PC-3 (cell line): ENCODE measurements at places on chromosomes 1 and 21. TPM values are rescaled to one million over a fixed set of nuclear protein-coding genes. Genes with fewer than 3 reads are reported as not detected.

DNA sequence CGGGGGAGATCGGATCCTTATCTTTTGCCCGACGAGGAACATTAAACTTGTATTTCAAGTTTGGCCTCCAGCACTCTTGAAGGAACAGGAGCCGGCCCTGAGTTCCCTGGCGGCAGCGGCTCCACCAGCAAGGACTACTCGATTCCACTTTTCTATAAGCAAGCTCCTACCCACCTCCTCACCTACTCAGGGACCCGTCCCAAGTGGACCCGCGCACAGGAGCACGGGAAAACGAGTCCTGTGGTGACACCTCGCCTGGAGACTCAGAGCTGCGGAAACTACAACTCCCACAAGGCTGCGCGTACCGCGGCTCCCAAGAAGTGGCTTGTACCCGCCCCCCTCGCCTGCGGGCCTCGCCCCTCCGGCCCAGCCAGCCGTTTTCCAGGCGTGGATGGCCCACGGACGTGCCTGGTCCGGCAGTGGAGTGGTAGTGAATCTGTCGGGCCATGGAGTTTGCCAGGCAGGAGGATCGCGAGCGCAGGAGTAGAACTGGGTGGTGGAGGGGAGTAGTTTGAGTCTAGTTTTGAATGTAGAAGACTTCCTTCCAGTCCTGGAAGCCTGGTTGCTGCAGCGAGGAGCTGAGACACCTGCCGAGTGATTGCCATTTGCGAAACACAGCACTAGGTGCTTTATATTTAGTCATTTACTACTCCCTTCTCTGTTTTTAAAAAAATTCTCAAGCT lies at the start of gene ACP6:
TSS of gene ACP6 (minus strand) at position 206 of the 683 bp plus-strand sequence. CDS start 476 bp downstream, outside the sequence.
- peak; percentile 98 for DNase-seq
- H3K4me1 ChIP-seq = peaks cover 54% of the 10 kb centered on the region
- peak within 1 kb of the TSS; percentile 73 for H3K4me3 ChIP-seq
- H3K27me3 ChIP-seq = no peaks in the 10 kb centered on the region
- H3K36me3 ChIP-seq = peaks cover 5% of the 10 kb centered on the region; the same call in 1 of the 2 replicates

- no peaks in the 10 kb centered on the region for H3K4me1 ChIP-seq
- no peak overlapping the region for H3K27ac ChIP-seq
- H3K36me3 ChIP-seq = no peaks in the 10 kb centered on the region
- no peak overlapping the region for H3K4me3 ChIP-seq
These were observed 269.2 kb upstream of the NRIP1 start for GRCh38 chr21:15333951-15334350.

- peaks cover 22% of the 10 kb centered on the region for H3K4me1 ChIP-seq
- H3K27ac ChIP-seq = peak overlapping the region; percentile 84
- H3K4me3 ChIP-seq = peak overlapping the region; percentile 37; the same call in 1 of the 2 replicates
- no peaks in the 10 kb centered on the region for H3K36me3 ChIP-seq
- peak; percentile 89 for DNase-seq
These were observed 7.1 kb downstream of the FNDC7 start for GRCh38 chr1:108719656-108720435.

GRCh38 chr1:228423404-228424053 lies 6.9 kb upstream of the TRIM17 start:
- no peaks in the 10 kb centered on the region for H3K36me3 ChIP-seq
- H3K27ac ChIP-seq = no peak overlapping the region
- no peaks in the 10 kb centered on the region for H3K4me1 ChIP-seq
- H3K27me3 ChIP-seq = no peaks in the 10 kb centered on the region
- no peak overlapping the region for H3K4me3 ChIP-seq

- peaks cover 10% of the 10 kb centered on the region for H3K4me1 ChIP-seq
- no peak overlapping the region for H3K4me3 ChIP-seq
- H3K27ac ChIP-seq = no peak overlapping the region
These were observed 30.4 kb downstream of the MORC3 start for GRCh38 chr21:36350282-36350910.

GRCh38 chr1:11764115-11764514 lies 2.1 kb downstream of the C1orf167 start:
- no peaks in the 10 kb centered on the region for H3K27me3 ChIP-seq
- no peaks in the 10 kb centered on the region for H3K36me3 ChIP-seq
- no peaks in the 10 kb centered on the region for H3K4me1 ChIP-seq
- DNase-seq = no peak

- no peak overlapping the region for H3K27ac ChIP-seq
- H3K27me3 ChIP-seq = no peaks in the 10 kb centered on the region
- H3K4me3 ChIP-seq = peak overlapping the region; percentile 69; the same call in 1 of the 2 replicates
- no peaks in the 10 kb centered on the region for H3K36me3 ChIP-seq
These were observed 28.2 kb downstream of the ATP8B2 start for GRCh38 chr1:154353460-154353904.

GRCh38 chr1:33312413-33312749 lies 8.5 kb downstream of the A3GALT2 start:
- no peaks in the 10 kb centered on the region for H3K4me1 ChIP-seq
- H3K36me3 ChIP-seq = no peaks in the 10 kb centered on the region
- H3K27me3 ChIP-seq = no peaks in the 10 kb centered on the region
- no peak for DNase-seq

DNA sequence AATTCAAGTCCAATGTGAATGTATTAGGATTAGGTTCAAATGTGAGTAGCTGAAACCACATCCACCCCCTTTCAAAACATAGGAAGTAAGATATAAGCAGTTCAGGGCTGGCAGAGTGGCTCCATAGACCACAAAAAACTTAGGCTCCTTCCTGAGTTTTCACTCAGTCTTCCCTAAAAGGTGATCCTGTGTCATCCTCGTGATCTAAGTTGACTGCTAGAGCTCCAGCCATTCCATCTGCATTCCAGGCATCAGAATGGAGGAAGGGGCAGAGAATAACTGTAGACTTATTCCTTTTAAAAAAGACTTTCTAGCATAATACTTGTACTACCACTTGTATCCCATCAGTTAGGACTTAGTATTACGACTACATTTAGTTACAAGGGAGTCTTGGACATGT lies 204.1 kb downstream of the PBX1 start:
- peaks cover 31% of the 10 kb centered on the region for H3K4me1 ChIP-seq
- no peaks in the 10 kb centered on the region for H3K27me3 ChIP-seq
- no peak overlapping the region for H3K27ac ChIP-seq
- no peak for DNase-seq

DNA sequence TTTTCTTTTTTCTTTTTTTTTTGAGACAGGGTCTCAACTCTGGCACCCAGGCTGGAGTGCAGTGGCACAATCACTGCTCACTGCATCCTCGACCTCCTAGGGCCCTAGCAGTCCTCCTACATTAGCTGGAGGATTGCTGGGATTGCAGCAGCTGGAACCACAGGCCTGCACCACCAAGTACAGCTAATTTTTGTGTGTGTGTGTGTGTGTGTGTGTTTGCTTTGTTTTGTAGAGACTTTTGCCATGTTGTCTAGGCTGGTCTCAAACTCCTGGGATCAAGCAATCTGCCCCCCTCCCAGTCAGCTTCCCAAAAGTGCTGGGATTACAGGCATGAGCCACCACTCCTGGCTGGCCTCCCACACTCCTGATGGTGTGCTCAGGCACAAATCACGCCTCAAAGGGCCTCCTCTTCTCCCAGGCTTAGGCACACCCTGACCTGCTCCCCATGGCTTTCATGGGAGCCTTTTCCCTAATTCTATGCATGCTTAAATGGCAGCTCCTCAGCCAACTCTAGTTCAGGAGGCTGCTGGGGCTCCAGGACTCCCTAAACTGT lies 9.4 kb downstream of the FAM229A start:
- no peak overlapping the region for H3K4me3 ChIP-seq
- no peaks in the 10 kb centered on the region for H3K27me3 ChIP-seq
- no peak for DNase-seq
- no peaks in the 10 kb centered on the region for H3K36me3 ChIP-seq
- H3K27ac ChIP-seq = no peak overlapping the region
- H3K4me1 ChIP-seq = peaks cover 13% of the 10 kb centered on the region

- no peak for DNase-seq
- no peaks in the 10 kb centered on the region for H3K36me3 ChIP-seq
- no peaks in the 10 kb centered on the region for H3K4me1 ChIP-seq
- no peak overlapping the region for H3K4me3 ChIP-seq
- H3K27ac ChIP-seq = no peak overlapping the region
- H3K27me3 ChIP-seq = peaks cover 76% of the 10 kb centered on the region
These were observed 149.9 kb downstream of the KIF26B start for GRCh38 chr1:245304698-245305097.

GRCh38 chr1:237386362-237387143 lies 344.6 kb downstream of the RYR2 start:
- DNase-seq = peak; percentile 25
- H3K4me1 ChIP-seq = no peaks in the 10 kb centered on the region
- no peak overlapping the region for H3K27ac ChIP-seq
- H3K27me3 ChIP-seq = peaks cover 17% of the 10 kb centered on the region

DNA sequence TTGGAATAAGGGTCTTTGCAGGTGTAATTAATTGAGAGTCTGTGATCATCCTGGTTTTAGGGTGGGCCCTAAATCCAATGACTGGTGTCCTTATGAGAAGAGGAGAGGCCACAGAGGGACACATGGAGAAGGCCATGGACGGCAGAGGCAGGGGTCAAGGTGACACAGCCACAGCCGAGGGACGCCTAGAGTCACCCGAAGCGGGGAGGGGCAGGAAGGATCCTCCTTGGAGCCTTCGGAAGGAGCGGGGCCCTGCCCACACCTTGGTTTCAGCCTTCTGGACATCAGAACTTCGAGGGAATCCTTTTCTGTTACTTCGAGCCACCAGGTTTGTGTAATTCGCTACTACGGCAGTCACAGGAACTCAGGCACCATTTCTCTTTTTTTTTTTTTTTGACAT lies 31.1 kb downstream of the RRP1 start:
- H3K36me3 ChIP-seq = no peaks in the 10 kb centered on the region
- no peaks in the 10 kb centered on the region for H3K27me3 ChIP-seq
- H3K27ac ChIP-seq = no peak overlapping the region
- no peak overlapping the region for H3K4me3 ChIP-seq
- DNase-seq = no peak
- peaks cover 5% of the 10 kb centered on the region; the same call in 1 of the 2 replicates for H3K4me1 ChIP-seq

- no peaks in the 10 kb centered on the region for H3K36me3 ChIP-seq
- H3K4me3 ChIP-seq = no peak overlapping the region
- peak overlapping the region; percentile 77 for H3K27ac ChIP-seq
- peaks cover 31% of the 10 kb centered on the region for H3K4me1 ChIP-seq
These were observed 369.5 kb upstream of the LYPLAL1 start for GRCh38 chr1:218804014-218804785.

DNA sequence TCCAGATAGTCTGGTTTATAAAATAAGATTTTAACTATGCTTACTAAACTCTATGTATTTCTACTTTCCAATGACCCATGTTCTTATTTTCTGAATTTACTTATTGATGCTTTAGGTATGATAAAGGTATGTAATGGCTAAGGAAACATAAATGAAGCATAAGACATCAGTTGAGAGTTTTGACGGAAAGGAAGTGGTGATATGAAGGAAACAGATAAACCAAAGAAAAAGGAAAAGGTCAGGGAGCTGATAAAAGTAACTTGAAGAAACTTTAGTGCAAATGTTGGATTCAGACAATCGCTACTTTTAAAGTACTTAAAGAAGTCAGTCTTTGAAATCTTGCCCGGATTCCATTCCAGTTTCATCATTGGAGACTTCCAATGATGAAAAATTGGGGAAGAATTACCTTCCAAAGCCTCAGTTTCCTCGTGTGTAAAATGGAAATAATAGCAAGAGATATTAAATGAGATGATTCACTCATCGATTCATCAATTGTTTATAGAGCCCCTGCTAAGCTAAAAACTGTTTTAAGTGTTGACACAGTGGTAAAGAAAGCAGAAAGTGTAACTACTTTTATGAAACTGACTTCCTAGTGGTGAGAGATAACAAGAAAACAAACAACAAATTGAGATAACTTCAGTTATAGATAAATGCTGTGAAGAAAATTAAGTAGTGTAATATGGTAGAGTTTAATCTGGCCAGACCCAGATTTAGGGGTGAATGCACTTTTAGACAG lies 10.6 kb downstream of the PTPRC start:
- no peak overlapping the region for H3K27ac ChIP-seq
- H3K4me3 ChIP-seq = no peak overlapping the region
- H3K27me3 ChIP-seq = no peaks in the 10 kb centered on the region
- no peak for DNase-seq

DNA sequence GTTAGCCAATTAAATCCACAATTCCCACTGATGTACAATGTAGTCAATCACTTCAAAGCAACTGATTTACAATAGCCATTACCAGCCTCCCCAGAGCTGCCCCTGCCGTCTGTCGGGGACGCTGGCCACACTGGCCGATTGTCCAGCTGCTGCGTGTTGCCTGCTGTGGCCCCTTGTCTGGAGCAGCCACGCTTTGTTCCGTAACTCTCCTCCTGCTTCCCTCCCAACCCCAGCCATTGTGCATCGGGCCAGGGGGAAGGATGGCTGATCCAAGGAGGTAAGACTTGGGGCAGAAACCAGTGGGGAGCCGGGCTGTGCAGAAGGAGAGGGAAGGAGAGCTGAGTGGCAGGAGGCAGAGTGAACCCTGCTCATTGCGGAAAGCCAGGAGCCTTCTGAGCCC lies 83.6 kb upstream of the LYST start:
- no peak for DNase-seq
- no peaks in the 10 kb centered on the region for H3K27me3 ChIP-seq
- H3K36me3 ChIP-seq = no peaks in the 10 kb centered on the region
- H3K27ac ChIP-seq = no peak overlapping the region
- peaks cover 15% of the 10 kb centered on the region for H3K4me1 ChIP-seq

DNA sequence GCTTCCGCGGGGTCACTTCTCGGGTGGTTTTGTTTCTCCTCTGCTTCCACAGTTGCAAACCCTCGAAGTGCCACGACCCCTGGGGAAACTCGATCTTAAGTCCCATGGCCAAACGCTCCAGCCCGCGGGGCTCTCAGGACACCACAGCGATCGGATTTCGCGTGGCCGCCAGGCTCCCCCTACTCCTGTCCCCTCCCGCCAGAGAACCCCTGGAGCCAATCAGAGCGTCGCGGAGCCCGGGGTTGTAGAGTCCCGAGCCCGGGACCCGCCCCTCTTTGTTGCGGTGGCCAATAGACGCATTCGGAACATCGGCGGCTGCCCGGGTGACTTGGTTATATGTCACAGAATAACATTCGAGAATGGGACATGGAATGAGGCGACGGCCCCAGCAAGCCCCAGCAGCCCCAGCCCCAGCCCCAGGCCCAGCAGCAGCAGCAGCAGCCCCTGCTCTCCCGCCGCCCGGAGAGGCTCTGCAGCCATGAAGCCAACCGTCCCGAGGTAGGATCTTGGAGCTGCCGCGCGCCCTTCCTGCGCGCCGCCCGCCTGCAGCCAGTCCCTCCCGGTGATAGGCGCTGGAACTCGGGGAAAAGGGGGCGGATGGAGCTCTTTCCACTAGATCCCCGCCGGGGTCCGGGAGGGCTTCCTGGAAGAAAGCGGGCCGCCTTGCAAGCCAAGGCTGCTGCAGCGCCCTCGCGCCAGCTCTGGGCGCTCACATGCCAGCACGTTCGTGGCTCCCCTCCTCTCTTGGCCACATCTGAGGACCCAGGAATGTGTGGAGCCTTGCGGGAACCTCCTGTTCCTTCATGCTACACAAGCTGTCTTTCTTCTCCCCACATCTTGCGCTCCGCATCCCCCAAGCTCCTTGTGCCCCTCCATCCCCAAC lies at the start of gene VASH2:
TSS of gene VASH2 (plus strand) at position 299 of the 883 bp plus-strand sequence. CDS start 1,002 bp downstream, outside the sequence.
- no peak within 1 kb of the TSS for H3K27ac ChIP-seq
- H3K27me3 ChIP-seq = no peaks in the 10 kb centered on the region
- peaks cover 13% of the 10 kb centered on the region for H3K4me1 ChIP-seq
- H3K36me3 ChIP-seq = no peaks in the 10 kb centered on the region
- peak; percentile 91 for DNase-seq

SLC6A9 gene
- total RNA-seq = 11.2 and 15.7 TPM in 2 replicates

LCE1D gene
- not detected in 2 replicates for total RNA-seq

SLC25A34 gene
- total RNA-seq = 0.44 and 2.6 TPM in 2 replicates

PM20D1 gene
- total RNA-seq = not detected in 2 replicates

TMPRSS15 gene
- 0.12 TPM in 1 of 2 replicates, not detected in the other for total RNA-seq

RHBG gene
- 0.26 TPM in 1 of 2 replicates, not detected in the other for total RNA-seq
